ENCODE measurements at places on chromosomes 2 and 18. TPM values are rescaled to one million over a fixed set of nuclear protein-coding genes. Genes with fewer than 3 reads are reported as not detected.

GRCh38 chr18:3590096-3590630, 140.2 kb downstream of the TGIF1 start:
- no peak for DNase-seq

DNA sequence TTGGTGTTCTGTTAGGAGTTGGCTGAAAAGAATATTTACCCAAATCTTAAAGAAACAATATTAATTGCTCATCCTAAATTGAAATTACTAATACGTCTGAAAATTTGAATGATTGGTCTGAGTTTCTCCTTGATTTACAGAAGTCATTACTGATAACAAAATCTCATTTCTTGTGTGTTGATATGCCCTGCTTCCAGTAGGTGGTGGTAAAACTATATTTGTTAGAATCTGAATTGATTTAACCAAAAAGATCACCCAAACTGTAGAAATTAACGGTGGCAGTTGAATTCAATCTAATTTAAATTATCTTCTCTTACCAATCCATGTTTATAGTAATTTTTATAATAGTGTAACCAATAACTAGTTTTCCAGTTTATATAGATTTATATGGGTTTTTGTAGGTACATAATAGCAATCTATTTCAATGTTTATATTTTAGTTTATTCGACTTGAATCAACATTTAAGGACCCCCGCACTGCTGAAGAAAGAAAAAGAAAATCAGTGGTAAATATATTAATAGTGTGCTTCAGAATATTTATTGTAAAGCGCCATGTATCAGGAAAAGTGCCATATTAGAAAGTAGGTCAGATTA, 38.3 kb downstream of the PAPOLG start:
- DNase-seq = no peak

DNA sequence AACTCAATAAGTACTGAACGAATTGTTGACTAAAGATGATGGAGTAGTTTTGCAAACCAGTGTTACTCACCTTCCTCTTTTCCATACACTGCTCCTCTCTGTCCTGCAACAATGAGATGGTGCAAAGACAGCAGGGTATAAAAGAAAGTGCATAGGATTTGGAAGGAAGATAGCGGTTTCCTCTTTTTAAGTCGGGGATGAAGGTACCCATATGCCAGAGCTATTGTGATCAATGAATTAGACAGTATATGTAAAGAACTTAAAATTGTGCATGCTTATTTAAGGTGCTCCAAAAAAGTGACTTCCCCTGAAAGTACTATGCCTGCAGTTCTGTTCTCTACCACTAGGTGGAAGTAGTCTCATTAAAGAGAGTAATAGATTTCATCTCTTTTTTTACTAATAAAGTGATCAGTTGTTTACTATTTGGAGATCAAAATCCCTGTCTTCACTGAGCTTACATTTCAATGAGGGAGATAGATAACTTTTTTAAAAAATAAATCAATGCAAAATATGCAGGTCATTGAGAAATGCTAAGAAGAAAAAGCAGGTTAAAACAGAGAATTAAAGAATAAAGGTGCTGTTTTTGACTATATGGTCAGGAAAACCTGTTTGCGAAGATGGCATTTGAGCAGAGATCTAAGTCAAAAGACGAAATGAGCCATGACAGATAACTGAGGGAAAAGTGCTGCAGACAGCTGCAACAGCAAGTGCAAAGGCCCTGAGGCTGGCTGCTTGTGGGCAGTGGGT, 339.7 kb upstream of the SLC14A2 start:
- DNase-seq = no peak

- DNase-seq = no peak
Measured at GRCh38 chr18:70116949-70117348, 88.5 kb downstream of the RTTN start.

DNA sequence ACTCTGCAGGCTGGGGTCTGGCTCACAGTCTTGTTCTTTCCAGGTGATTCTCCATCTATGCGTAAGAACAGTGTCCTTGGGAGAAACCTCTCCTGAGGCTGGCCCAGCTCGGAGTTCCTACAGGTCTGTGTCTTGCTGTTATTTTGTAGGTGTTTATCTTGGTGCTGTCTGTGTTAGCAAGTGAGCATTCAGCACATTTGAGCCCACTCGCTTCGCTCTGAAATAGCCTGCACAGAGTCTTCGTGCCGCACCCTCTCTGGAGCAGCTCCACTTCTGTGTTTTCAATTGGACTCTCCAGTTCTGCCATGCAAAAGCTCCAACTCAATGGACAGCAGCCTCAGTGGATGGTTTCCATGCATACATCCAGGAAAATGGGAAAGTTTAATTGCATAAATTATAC, 378.2 kb upstream of the ST6GAL2 start:
- no peak for DNase-seq

DNA sequence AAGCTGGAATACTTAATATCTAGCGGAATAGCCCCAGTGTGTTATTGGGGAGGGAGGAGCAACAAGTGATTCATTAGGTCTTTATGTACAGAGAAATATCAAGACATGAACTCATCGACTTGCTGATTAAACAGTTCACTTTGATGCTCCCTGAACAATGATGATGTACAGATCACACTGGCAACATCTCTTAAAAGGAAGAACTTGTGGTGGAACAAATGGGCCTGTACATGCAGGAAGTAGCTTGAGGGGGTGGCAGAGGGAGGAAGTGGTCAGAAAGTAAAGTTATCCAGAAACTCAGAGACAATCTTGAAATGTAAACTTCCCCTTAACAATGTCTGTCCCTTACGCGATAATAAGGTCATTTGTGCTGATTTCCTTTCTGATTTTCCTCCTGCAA, 90.5 kb downstream of the NXPH2 start:
- no peak for DNase-seq

DNA sequence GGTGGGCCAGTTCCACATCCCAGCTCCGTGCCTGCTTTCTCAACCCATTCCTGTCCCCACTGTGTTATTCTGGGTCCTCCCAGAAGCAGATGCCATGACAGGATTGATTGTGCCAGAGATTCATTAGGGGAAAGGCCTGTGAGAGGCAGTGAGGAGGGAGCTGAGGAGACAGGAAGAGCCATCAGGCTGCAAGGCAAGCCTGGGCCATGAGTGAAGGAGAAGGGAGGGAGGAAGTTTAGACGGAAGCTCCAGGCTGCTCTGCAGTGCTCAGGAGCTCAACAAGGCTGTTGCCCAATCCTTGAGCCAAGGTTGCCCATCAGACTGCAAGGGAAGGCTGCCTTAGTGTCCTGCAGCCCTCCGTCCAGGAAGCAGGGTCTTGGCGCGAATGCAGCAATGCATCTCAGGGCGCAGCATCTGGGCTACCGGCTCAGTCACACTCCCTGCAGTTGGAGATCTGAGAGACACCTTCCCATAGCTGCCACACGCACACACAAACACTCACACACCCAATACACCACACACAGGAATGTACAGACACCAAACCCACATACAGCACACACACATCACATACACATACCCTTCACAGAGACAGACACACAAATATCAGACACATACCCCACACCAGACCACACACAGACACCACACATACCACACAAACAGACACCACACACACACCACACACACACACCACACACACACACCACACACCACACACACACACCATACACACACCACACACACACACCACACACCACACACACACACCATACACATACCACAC, 139.5 kb upstream of the NDUFV2 start:
- DNase-seq = no peak

GRCh38 chr2:210157526-210157925, 13.7 kb downstream of the KANSL1L start:
- no peak for DNase-seq

DNA sequence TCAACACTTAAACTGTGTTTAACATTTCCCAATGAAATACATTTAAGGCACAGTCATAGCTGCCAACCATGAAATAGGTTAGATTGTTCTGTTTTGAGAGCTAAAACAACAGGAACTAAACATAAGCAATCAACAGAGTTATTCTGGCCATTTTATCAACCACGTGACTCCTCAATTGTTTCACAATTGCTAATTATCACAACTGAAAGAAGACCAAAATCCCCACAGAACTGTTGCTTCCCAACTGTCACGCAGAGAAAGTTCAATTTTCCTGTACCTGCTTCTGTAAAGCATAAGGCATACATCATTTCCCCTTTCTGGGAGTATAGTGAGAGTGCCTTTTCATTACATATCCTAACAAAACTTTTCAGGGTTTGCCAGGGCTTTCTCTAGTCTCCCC, 248.6 kb downstream of the EPHA4 start:
- no peak for DNase-seq

DNA sequence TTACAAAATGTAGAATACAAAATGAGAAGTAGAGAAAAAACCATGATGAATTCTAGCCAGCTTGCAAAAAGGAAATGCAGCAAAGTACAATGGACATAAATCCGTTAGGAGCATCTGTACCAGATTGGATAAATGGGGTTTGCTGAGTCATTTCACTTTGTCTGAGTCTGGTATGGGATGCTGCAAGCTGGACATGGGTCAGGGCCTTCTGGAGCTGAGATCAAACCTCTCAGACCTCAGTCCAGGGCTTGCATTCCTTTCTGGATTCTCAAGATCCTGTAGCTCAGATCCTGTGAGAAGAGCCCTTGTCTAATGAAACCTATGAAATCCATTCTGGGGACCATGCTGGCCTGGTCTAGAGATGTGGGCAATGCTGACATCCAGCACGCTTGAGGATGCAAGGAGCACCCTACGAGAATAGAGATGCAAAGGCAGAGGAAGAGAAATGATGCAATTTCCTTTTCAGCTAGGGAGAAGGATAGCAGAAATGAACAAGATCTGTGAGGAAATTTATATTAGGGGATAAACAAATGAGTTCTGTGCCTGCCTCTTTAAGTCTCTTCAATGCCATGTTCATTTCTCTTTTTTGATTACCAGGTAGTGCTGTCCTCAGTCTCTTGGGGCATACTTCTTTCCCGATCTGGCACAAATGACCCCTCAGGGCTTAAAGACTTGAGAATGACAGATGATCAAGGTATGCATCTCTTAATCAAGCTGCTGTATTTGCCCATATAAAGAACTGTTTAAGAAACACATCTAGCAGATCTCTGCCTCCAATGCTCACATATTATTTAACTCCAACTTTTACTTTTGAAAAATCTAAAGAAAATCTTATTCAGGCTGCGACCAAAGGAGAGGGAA, 230.4 kb downstream of the MEIS1 start:
- DNase-seq = no peak

GRCh38 chr2:198326431-198326830, 522.0 kb downstream of the PLCL1 start:
- DNase-seq = no peak

GRCh38 chr18:12253663-12254135, 462 bp upstream of the CIDEA start:
- no peak for DNase-seq

DNA sequence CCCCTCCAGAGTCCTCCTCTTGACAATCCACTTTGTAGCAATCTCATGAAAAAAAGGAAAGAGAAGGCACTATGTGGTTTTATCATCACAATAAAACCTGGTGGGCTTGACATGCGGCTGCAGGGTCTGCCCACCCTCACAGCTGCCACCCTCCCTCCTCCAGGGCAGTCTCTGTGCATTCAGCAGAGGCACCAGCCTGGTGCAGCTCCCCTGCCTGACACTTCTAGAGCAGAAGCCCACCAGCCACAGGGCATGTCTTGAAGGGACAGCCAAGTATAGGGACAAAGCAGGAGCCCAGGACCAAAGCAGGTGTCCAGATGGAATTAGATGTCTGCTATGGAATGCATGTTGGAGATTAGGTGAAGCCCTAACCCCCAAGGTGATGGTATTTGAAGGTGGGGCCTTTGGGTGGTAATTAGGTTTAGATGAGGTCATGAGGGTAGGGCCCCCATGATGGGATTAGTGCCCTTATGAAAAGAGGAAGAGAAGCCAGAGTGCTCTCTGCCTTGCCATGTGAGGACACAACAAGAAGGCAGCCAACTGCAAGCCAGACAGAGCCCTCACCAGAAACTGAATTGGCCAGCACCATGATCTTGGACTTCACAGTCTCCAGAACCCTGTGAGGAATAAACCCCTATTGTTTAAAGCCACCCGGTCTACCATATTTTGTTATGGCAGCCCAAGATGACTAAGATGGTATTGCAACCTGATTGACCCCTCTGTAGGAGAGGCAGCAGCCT, 86.9 kb downstream of the MCFD2 start:
- DNase-seq = no peak

- no peak for DNase-seq
Measured at GRCh38 chr18:11167778-11168177, 18.4 kb upstream of the PIEZO2 start.

DNA sequence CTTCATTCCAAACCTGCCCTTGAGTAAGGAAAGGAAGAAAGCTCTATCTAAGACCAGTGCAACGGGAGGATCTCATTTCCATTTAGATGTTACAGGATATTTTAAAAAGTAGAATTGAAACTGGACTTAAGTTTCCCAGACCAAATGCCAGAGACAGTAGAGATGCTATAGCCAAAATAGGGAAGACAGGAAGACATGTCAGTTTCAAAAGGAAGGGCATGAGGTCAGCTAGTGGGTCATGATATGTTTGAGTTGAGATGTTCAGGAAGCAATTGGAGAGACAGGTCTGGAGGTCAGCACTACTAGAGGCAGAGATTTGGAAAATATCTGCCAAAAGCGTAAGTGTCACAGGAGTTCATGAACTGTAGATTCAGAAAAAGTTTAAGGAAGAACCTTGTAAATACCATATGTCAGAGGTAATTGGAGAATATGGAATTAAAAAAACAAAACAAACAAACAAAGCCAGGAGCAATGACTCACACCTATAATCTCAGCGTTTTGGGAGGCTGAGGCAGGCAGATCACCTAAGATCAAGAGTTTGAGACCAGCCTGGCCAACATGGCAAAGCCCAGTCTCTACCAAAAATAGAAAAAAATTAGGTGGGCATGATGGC, 50.8 kb downstream of the EPHA4 start:
- DNase-seq = no peak

- DNase-seq = no peak
Measured at GRCh38 chr2:141806090-141806489, 324.7 kb downstream of the LRP1B start.

DNA sequence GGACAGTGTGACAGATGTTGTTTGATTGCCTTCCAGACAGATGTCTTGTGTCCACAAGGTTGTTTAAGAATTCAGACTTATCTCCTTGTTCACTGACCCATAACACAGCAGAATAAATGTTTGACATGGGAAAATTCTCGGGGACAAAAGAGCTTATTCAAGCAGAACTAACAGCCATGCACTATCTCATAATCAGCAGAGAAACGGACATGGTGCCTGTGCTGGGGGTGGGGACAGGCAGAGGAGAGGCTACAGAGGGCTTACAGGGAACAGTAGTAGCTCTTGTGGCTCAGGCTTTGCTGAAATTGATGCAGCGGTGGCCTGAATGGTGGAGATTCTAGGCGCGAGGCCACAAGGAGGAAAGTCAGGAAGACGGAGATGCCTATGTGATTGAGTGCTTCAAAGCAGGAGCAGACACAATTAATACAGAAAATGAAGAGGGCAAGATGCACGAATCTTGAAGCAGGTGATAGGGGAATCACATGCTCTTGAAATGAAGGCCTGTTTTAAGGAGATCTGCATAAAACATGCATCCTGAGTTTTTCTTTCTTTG, 62.0 kb upstream of the CAB39 start:
- DNase-seq = no peak

HES6 gene
- total RNA-seq = 52.1 TPM

G6PC2 gene
- not detected for total RNA-seq

B4GALT6 gene
- 56.6 TPM for total RNA-seq

FABP1 gene
- total RNA-seq = 0.46 TPM

MC4R gene
- total RNA-seq = not detected

CD8A gene
- total RNA-seq = 0.44 TPM

SP5 gene
- total RNA-seq = 7.0 TPM

MYO5B gene
- total RNA-seq = 8.7 TPM

CPLX4 gene
- total RNA-seq = not detected

KIF1A gene
- 279 TPM for total RNA-seq
